Psoas muscle (tissue), 8 donors: ENCODE measurements at places on chromosomes 12 and 14. TPM values are rescaled to one million over a fixed set of nuclear protein-coding genes. Genes with fewer than 3 reads are reported as not detected.

DNA sequence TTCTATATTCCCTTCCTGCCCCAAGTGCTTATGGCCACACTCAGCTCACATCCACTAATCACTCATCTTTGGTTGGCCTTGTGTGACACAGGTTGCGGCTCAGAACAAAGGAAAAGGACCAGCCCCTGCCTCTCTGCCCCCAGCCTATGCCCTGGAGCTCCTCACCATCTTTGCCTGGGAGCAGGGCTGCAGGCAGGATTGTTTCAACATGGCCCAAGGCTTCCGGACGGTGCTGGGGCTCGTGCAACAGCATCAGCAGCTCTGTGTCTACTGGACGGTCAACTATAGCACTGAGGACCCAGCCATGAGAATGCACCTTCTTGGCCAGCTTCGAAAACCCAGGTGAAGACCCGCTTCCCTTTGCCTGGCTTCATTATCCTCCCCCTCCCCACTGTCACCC lies 15.8 kb upstream of the OAS2 start:
- H3K4me1 ChIP-seq = no peaks in the 10 kb centered on the region
- no peak for DNase-seq
- no peak overlapping the region for H3K27ac ChIP-seq
- peaks cover 1% of the 10 kb centered on the region for H3K27me3 ChIP-seq
- no peaks in the 10 kb centered on the region for H3K36me3 ChIP-seq
- H3K4me3 ChIP-seq = no peak overlapping the region

- H3K36me3 ChIP-seq = no peaks in the 10 kb centered on the region
- no peak for DNase-seq
- H3K27me3 ChIP-seq = no peaks in the 10 kb centered on the region
- peaks cover 4% of the 10 kb centered on the region for H3K4me1 ChIP-seq
Measured at GRCh38 chr12:5114436-5114835, 70.8 kb downstream of the KCNA5 start.

DNA sequence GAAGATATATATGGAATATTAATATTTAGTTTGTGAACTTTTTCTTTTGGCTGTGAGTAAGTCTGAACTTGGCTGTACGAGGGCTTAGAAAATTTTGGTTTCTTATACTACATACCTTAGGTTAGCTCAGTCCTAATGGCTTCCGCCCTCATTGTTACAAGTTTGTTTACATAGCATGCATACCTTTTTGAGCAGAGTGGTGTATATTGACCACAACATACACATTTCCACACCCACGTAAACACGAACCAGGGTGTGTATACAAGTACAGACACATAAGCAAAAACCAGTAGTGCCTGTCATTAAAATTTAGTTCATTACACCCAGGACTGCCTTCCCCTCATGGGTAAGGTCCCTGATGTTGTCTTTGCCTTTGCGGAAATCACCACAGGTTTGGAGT lies 230.2 kb upstream of the RGS6 start:
- no peaks in the 10 kb centered on the region for H3K27me3 ChIP-seq
- no peaks in the 10 kb centered on the region for H3K36me3 ChIP-seq
- H3K4me3 ChIP-seq = no peak overlapping the region
- no peak for DNase-seq
- no peaks in the 10 kb centered on the region for H3K4me1 ChIP-seq

DNA sequence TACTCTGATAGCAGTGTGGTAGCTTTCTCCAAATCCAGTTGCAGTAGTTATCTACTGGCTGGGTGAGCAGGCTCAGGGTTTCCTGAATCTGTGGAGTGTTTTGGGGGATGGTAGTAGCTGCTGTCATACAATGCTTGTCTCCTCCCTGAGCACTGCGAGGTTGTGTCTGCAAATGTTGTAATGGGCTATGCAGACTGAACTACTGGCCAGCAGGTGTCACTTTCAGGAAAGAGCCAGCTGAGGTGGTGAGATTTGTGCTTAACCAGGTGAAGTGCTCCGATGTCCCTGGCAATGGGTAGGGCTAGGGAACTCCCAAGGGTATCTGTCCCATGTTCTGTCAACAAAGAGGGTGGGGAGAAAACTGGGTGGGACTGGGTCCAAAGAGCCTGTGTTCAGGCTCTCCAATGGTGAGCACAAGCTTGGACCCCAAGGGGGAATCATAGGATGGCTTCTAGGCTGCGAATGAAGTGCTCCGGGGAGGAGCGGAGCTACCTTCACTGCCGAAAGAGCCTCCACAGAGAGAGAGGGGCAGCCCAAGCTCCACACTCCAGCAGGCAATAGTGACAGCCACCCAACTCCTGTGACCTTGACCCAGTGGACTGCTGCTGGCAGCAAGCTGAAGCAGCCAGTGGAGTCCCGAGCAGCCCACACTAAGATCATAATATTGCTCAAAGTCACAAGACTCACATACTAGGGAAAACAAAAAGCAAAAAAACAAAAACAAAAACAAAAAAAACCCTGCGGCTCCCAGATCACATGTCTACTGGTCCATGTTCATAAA lies 1324.0 kb upstream of the USP15 start:
- no peaks in the 10 kb centered on the region for H3K27me3 ChIP-seq
- no peak for DNase-seq
- H3K36me3 ChIP-seq = no peaks in the 10 kb centered on the region
- H3K4me1 ChIP-seq = no peaks in the 10 kb centered on the region

DNA sequence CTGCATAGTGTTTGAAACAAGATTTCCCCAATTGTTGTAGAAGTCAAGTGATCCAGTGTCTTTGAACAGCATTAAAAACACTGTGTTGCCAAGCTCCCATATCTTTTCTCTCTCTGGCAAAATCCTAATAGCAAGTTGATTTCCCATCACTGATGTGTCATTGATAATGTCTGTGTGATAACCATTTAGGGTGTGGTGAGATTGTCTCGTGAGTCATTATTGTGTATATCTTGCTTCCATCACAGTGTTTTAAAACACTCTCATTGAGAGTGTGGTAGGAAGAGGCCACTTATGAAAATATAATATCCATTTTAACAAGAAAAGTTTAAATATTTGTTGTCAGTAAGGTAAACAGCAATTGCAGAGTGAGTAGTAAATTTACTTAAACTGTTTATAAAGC lies 74.7 kb downstream of the PRORP start:
- H3K27me3 ChIP-seq = no peaks in the 10 kb centered on the region
- no peaks in the 10 kb centered on the region for H3K36me3 ChIP-seq
- no peak for DNase-seq
- H3K4me3 ChIP-seq = no peak overlapping the region
- H3K4me1 ChIP-seq = no peaks in the 10 kb centered on the region
- no peak overlapping the region for H3K27ac ChIP-seq

- no peaks in the 10 kb centered on the region for H3K4me1 ChIP-seq
- H3K36me3 ChIP-seq = no peaks in the 10 kb centered on the region
Measured at GRCh38 chr14:48731260-48731659, 854.9 kb downstream of the RPS29 start.

DNA sequence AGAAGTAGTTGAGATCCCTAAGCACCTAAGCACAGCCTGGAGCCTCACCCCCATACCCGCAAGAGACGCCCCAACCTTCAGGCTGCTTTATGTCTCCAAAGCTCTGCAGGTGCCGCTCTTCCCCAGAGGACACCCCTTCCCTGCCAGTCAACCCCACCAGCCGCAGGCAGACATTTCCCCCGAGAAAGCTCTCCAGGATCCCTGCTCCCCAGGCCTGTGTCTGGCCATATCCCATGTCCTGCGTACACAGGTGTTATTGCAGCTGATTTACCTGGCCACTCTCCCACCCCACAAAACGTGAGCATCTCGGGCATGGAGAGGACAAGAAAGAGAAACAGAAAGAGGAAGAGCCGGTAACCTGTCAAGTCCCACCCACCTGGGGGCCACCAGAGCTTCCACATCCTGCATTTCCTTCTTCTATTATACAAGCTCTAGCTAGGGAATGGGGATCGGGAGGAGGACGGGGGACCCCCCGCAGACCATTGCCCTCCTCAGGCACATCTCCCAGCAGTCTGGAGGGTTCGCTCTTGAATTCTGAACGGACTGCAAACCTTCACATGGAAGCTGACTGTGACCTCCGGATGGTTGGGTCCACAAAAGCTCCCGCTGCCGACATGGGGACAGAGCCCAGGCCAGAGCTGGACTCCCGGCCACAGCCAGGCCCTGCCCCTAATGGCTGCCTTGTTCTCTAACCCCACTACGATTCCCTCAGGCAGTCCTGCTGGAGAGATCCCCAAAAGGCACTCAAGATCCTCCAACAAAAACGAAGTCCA lies 17.6 kb downstream of the CCDC88C start:
- no peaks in the 10 kb centered on the region for H3K36me3 ChIP-seq
- no peaks in the 10 kb centered on the region for H3K4me1 ChIP-seq
- no peak for DNase-seq
- H3K27ac ChIP-seq = no peak overlapping the region

DNA sequence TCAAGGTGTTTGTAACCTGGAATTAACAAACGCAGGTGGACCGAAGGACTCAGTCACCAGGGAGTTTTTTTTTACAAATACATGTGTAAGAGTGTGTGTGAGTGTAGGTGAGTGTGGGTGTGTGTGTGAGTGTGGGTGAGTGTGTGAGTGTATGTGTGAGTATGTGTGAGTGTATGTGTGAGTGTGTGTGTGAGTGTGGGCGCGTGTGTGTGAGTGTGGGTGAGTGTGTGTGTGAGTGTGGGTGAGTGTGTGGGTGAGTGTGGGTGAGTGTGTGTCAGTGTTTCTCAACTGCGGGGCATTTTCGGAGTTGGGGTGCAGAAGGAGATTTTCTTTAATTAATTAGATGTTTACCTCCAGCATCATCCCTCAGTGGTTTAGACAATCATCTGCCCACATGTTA lies 1178.8 kb downstream of the VRK1 start:
- DNase-seq = no peak
- no peaks in the 10 kb centered on the region for H3K4me1 ChIP-seq
- H3K4me3 ChIP-seq = no peak overlapping the region
- no peaks in the 10 kb centered on the region for H3K36me3 ChIP-seq

DNA sequence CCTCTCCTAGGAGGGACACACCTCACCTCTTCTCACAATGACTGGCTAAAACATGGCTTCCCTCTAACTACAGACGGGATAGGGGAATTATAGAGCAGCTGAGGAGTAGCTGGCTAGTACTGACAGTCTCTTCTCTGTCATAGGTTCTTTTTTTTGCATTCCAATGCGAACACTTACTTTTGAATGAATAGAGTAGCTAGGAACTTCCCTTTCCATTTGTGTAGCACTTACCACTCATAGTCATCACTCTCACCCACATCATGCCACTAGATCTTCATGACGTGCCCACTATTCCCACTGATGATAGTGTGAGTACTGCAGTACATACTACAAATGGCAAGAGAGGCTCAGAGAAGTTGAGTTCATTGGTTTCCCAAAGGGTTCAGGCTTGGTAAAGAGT lies 143.9 kb upstream of the HIF1A start:
- no peak overlapping the region for H3K27ac ChIP-seq
- peaks cover 12% of the 10 kb centered on the region for H3K4me1 ChIP-seq
- H3K4me3 ChIP-seq = no peak overlapping the region

Gene IGFBP6
- polyA plus RNA-seq = 23.9 TPM

Gene GXYLT1
- 2.7 TPM for polyA plus RNA-seq

Gene TMCC3
- polyA plus RNA-seq = 32.6 TPM

Gene OGFOD2
- polyA plus RNA-seq = 25.3 TPM

Gene SLCO1B1
- polyA plus RNA-seq = not detected

Gene POTEG
- polyA plus RNA-seq = not detected

Gene GPD1
- polyA plus RNA-seq = 66.0 TPM

Gene RNASE4
- 8.6 TPM for polyA plus RNA-seq

Gene RAD9B
- 2.6 TPM for polyA plus RNA-seq
